Heart right ventricle (tissue), 16 donors: ENCODE measurements at places on chromosomes 4 and X.

- no peak for DNase-seq
These were observed 13.5 kb downstream of the NSUN7 start for GRCh38 chr4:40763228-40763716.

GRCh38 chrX:44447214-44447613, 95.4 kb downstream of the FUNDC1 start:
- DNase-seq = no peak

DNA sequence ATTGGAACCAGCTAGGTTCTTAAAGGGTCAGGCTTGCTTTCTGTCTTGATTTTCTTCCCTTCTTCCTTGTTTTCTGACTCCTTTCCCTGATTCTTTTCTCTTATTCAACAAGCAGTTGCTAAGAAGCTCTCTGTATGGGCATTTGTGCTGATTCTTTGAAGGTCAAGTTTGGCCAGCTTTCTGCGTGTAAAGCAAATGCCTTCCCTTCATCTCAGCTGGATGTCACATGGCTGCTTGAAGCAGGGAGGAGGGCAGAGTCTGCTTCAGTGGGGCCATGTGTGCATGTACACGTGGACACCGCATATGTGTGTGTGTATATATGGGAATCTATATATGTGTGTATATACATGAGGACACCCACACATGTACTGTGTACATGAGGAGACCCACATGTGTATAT, 139.9 kb upstream of the ATP6AP2 start:
- no peak for DNase-seq

GRCh38 chrX:65871671-65872311, 168.1 kb downstream of the VSIG4 start:
- peak; percentile 6 for DNase-seq

GRCh38 chr4:125961626-125962025, 646.9 kb downstream of the FAT4 start:
- no peak for DNase-seq

DNA sequence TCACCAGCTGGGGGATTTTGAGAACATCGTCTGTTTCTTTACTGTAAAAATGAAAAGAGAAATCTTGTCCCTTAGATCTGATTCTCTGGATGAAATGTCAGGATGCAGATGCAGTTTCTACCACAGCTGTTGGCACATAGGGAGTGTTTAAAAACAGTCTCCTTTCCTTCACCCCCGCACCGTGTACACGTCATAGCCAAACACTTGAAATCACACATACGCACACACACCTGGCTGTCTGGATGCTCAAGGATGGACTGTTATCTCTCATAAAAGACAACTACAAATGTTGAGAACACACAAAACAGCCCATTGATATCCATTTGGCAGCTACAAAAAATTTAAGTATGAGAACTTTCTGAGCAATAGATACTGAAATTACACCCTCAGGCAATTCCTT, 275.8 kb upstream of the CLNK start:
- no peak for DNase-seq

GRCh38 chr4:62548108-62548524, 1348.0 kb downstream of the ADGRL3 start:
- DNase-seq = peak; percentile 49

DNA sequence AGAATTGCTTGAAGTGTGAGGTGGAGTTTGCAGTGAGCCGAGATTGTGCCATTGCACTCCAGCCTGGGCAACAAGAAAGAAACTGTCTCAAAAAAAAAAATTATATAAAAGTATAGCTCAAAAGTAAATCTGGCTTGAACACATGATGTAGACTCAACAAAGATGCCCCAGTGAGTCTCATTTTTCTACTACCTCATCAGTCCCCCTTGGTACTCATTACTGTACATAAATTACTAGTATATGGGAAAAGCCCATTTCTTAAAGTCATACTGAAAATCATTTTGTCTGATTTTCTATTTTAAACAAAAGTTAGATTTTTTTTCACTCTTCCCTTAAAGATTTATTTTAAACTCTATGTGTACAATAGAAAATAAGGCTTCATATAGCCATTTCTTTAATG, 39.2 kb downstream of the FAM241A start:
- no peak for DNase-seq

GRCh38 chr4:175560604-175561003, 251.5 kb downstream of the GPM6A start:
- no peak for DNase-seq

GRCh38 chr4:187103351-187103750, 379.7 kb upstream of the FAT1 start:
- no peak for DNase-seq

DNA sequence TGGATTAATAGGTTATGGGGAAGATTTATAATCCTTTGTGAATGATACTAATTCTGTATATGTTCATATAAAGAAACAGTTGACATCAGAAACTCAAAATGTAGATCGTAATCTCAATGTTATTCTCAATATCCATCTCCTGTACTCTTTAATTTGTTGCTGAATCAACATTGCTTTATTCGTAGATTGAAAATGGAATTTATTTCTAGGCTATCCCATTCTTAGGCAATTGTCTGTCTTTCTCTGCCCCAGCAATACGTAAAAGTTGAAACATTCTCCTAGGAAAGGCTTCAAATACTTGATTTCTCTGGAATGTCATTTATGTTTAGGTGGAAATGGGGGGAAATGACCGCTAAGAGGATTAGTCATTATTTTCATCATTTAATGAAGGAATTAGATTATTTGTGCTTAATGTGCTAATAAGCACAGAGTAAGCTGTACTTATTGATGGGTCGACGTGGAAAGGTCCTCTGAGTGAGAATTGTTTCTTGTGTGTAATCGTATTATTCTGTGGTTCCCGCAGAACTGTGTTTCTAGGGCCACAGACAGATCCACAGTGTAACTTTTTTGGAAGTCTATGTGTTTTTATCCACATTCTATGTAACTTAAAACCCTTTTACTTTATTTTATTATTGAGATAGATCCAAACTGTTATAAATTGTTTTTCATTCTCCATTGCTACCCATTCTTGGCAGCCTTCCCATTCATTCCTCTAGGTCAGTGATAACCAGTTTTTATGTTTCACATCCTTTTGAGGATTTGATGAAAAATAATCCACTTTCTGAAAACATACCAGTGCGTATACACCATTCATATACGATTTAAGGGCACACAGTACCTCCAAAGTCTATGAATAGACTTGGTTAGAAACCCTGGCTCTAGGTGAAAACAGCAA, 262.9 kb downstream of the ARHGAP10 start:
- no peak for DNase-seq

DNA sequence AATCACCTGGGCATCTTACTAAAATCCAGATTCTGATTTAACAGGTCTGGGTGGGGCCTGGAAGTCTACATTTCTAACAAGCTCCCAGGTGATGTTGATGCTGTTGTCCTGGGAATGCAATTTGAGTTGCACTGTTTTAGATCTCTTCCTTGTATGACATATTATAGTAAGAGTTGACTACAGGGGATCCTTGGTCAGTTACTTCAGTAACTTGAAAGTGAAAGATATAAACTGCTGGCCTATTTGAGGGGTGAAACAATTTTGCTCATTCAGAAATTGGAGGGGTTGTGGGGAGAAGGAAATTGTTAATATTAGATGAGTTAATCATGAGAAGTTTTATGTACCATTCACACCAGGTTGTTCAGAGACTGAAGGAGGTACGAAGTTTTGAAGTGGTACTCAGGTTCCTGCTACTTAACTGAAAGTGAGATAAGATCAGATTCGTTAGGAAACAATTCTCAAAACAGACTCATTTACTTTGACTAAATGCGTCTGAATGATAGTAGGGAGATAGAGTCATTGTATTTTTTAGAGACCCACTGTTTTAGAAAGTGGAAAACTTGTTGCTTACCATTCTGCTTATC, 12.5 kb downstream of the SH2D1A start:
- no peak for DNase-seq

DNA sequence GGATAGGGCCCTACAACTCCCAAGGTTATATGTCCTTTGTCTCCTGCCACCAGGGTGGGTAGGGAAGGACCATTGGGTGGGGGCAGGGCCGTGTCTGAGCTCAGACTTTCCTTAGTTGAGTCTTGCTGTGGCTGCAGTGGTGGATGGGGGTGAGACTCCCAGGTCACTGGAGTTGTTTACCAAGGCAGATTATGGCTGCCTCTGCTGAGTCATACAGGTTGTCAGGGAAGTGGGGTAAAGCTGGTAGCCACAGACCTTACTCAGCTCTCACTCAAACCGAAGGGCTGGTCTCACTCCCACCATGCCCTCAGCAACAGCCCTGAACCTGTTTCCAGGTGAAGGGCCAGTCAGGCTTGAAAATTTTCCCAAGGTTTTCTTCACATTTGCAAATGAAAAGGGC, 58.8 kb upstream of the FAAH2 start:
- no peak for DNase-seq

DNA sequence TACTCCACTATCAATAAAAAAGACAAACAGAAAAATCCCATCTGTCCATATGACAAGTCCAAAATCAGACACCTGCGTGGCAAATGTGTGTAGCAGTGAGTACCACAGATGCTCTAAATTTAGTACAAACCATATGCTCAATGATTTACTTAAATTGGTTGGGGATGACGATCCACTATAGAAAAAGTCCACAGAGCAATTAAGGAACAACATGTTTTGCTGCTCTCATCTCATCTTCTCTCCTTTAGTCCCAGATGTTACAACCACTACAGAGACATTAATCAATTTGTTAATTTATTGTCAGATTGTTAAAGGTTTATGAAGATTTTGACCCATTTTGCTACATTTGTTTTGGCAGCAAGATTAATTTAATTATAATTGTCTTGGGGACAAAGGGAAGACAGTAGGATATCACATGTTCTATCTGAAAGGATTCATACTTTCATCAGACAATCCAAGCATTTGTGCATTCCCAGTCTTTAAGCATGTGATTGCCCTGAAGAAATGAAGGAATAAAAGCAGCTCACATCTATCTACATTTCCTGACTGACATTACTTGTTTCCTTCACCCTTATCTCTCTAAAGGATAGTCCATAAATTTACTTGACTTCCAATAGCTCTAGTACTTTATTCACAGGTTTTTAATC, 2268.1 kb downstream of the PCDH7 start:
- no peak for DNase-seq

GRCh38 chr4:8274765-8275547, 5.4 kb downstream of the HTRA3 start:
- peak; percentile 87 for DNase-seq
